ENCODE measurements at places on chromosomes 7 and 10.
A peak's percentile ranks its signal among the peaks of the same experiment; 100 is the strongest.

GRCh38 chr10:132456881-132457280 is 59.9 kb downstream of the PWWP2B start:
- no peak for DNase-seq

DNA sequence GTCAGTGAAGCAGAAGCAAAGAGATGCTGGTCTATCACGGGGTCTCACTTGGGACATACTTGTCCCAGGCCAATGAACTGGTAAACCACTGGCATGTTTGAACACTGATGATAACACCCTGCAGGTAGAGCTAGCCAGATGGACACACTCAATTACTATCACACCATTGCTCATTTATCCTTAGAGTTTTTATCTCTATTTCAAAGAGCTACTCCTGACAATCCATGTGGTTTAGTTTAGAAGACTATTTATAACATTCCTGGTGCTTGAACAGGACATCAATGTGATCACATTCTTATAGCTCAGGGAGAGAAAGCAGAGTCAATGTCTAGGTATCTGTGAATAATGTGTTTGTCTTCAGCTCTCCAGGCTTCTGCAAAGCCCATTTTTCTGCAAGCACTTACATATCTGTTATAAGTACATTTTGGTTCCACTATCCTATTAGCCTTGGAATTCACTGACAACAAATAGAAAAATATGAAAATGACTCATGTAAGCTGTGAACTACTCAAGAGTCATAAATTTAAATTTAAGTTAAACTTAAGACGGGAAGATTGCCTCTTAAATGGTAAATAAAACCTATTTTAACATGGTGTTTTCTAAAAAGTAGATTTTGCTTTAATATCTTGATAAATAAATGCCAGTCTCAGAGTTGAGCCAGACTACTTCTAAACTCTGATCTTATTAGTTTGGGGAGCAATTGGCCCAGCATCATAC is 106.7 kb upstream of the MBL2 start:
- DNase-seq, result no peak

DNA sequence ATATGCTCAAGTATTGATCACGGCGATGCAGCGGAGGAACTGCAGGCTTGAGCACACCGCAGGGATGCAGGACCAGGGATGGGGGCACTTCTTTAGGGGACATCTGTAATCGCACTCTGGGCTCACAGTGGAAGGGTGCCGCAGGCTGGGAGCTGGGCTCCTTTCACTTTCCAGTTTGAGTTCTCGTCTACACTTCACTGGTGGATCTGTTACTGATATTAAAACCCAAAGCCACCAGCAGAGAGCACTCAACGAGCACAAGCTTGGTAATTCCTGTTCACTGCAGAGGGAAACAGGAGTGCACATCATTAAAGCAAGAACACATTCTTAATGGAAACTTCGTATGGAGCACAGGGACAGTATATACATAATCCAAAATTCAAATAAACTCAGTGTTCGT is 91.3 kb downstream of the PARD3 start:
- no peak for DNase-seq

DNA sequence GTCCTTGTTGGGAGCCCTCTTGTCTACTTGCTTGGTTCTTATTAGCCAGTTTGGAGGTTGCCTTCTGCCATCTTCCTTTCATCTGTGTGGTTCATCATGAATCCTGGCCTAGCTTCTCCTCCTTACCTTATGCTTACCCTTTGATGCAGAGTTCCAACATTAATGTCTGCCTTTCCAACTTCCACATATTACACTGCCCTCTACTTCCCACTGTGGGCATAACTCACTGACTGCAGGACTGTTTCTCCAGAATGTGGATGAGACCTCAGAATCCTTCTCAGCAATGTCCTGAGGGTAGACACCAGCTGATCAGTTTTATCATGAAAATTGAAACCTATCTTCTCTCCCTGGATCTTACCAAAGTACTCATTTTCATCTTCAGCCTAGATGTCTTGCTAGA is 491.0 kb downstream of the LRMDA start:
- DNase-seq, result no peak

- DNase-seq, result no peak
Observed at GRCh38 chr10:59279476-59279875, 82.9 kb downstream of the FAM13C start.

DNA sequence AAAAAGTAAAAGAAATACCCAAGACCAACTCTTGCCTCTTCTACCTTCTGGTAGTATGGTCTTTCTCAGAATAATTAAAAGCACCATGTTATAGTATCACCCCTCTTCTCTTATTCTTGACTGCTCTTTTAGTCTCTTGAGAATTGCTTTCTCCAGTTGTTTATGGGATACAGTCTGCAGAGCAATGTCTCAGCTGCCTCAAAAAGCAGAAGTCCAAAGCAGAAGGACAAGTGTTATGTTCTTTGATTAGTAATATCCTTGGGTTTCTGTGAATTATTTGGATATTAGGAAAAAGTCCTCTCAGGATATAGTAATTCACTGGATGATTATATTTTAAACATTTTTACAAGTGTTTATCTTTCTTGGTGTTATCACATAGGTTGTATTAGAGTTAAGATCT is 7.4 kb downstream of the TAS2R41 start:
- DNase-seq, result no peak

DNA sequence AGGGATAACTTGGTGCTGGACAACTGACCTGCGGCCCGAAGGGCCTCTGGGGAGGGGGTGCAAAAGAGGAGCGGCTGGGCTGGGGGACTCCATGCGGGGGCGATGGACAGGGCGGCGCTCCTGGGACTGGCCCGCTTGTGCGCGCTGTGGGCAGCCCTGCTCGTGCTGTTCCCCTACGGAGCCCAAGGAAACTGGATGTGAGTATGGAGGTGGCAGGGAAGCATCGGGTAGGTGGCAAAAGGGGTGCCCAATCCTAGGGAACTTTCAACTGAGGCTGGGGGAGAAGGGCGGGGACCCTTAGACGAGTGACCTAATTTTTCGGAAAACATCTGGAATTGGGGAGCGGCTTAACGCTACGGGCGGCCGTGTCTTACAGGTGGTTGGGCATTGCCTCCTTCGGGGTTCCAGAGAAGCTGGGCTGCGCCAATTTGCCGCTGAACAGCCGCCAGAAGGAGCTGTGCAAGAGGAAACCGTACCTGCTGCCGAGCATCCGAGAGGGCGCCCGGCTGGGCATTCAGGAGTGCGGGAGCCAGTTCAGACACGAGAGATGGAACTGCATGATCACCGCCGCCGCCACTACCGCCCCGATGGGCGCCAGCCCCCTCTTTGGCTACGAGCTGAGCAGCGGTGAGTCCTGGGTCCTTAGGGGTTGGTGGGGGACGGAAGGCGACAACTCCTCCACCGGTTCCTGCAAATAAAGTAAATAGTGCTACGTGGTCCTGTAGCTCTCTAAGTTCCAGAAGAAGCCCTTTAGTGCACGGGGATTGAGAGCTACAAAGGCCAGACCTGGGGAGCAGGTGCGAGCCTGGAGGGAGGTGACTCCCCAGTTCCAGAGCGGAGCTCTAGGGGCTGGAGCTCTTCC is 622 bp downstream of the WNT16 start:
- no peak for DNase-seq

DNA sequence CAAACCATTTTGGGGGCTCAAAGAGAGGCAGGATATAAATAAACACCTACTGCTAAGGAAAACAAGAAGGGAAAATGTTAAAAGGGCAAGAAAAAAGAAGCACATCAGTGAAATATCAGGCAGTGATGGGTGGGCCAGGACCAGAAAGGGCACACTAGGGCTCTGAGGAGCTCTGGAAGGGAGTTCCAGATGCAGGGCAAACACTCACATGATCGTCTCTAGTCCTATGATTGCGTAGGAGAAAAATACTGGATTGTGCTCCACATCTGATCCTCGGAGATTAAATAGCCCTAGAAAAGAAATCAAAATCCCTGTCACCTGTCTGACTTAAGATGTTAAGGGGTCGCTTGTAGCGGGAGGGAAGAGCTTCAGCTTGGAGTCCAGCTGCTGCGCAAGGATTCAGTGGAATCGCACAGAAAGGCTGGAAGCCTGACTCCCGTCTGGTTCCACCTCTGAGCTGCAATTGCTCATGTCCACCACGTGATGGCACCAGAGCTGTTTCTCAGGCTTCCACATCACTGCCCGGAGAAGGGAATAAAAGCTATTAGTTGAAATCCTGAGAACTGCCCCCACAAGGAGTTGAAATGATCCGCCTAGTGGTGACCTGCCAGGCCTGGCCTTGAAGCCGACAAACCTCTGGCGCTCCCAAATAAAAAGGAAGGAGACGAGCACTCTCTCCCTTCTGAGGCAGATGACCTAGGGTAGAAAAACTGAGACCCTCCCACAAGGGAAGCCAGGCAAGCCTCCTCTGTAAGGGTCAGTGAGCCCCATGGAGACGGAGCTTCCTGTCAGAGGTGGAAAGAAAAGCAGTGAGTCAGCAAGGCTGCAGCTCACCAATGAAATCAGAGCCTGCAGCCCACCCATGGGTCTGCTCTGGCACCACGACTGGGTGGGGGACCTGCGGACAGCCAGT is 39.2 kb downstream of the XPNPEP1 start:
- peak; percentile 83 for DNase-seq

- no peak for DNase-seq
Observed at GRCh38 chr7:26919906-26920493, 55.6 kb upstream of the SKAP2 start.

GRCh38 chr10:76172020-76172419 is 740.6 kb downstream of the LRMDA start:
- no peak for DNase-seq

DNA sequence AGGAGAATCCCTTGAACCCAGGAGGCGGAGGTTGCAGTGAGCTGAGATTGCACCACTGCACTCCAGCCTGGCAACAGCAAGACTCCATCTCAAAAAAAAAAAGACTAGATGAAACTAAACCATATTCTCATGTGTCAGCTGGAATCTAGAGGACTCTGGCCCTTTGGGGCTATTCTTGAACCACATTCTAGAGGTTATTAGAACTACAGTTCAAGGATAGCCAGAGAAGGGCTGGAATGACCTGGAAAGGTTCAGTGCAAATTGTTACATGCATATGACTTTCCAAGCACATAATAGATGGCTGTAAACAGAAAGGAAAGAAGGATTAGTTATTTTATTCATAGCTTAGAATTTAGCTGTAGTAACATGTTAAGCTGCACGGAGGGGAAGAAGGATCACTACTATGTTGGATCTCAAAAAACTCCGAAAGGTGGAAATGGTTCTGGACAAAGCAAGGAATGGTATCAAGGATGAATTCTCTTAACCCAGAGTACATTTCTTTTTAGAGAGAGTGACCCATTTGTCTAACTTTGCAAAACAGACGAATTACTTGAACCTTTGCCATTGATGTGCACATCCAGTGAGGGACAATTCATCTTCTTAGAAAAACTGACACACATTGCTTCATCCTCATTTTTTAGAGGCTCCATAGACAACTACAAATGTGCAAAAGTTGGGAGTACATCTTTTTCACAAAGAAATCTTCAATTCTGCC is 124.0 kb upstream of the SAMD8 start:
- DNase-seq, result no peak

GRCh38 chr7:81301815-81302214 is 383.0 kb upstream of the SEMA3C start:
- no peak for DNase-seq

- no peak for DNase-seq
Observed at GRCh38 chr10:28949005-28950004, 272.0 kb downstream of the BAMBI start.

GRCh38 chr10:47008769-47009168 is 97.5 kb downstream of the PTPN20 start:
- DNase-seq, result no peak

- no peak for DNase-seq
Observed at GRCh38 chr7:124532166-124532565, 233.4 kb downstream of the GPR37 start.
